ENCODE measurements at places on chromosomes 12 and 14.
A peak's percentile ranks its signal among the peaks of the same experiment; 100 is the strongest.

- DNase-seq = no peak
Observed at GRCh38 chr12:98885778-98886177, 240.7 kb downstream of the APAF1 start.

DNA sequence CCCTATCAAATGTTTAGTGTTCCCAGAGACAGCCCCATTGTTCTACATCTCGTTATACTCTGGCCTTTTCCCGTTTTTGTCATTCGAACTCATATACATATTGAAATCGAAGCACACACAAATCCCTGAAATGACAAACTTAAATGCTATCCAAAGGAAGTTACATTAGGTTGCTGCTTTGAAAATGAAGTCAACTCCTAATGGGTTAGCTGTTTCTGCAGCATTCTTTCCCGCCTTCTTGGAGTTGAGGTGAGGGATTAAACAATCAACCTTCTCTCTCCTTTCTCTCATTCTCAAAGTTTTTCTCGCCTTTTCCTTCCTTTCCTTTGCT lies 642 bp upstream of the PHC1 start:
- DNase-seq = no peak

DNA sequence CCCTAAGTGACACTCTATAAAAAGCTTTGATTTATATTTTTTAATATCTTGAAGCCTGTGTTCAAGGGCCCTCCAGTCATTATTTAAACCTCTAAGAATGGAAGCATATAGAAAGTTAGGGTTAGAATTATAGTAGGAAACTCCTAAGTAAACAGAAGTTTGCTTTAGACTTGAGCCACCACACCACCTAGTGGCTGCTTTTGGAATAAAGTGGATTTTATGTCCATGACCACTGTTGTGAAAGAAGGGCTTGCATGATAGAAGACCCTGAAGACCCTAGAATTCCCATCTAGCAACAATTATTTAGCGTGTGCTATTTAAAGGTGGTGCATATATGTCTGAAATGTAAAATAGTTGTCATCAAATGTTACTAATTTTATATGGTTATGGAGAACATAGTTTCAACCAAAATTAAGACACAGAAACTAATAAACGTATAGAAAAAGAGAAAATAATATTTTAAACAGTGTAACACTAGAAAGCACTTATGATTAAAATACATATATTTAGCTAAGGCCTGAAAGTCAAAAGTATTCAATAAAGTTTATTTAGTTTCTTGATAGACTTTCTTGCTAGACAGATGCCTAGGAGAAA lies 21.3 kb downstream of the LRRIQ1 start:
- DNase-seq = no peak

DNA sequence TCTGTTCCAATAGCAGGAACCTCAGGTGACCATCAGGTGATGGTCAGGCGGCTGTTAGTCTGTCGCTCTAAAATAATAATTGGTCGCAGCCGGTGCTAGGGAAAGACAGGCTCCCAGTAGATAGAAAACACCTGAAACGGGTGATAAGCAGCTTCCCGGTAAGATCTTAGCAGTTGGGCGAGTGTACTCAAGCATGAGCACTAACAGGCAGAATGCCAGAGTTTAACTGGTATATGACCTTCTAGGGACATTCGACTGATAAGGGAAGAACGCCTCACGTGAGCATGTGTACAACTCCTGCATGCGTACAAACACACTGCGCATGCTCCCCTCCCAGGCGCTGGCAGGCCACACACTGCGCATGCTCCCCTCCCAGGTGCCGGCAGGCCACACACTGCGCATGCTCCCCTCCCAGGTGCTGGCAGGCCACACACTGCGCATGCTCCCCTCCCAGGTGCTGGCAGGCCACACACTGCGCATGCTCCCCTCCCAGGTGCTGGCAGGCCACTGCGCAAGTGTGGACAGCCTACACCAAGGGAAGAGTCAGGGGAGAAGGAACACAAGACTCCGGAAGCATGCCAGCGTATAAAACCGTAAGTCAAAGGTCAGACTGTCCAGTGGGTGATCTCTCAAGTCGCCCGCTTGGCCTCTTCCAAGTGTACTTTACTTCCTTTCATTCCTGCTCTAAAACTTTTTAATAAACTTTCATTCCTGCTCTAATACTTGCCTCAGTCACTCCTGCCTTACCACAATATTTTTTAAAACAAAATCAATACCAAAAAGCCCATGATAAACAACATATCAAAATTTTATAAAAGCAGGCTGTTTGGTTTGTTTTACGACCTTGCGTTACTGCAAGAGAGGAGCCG lies 24.5 kb downstream of the GPRC5D start:
- no peak for DNase-seq

DNA sequence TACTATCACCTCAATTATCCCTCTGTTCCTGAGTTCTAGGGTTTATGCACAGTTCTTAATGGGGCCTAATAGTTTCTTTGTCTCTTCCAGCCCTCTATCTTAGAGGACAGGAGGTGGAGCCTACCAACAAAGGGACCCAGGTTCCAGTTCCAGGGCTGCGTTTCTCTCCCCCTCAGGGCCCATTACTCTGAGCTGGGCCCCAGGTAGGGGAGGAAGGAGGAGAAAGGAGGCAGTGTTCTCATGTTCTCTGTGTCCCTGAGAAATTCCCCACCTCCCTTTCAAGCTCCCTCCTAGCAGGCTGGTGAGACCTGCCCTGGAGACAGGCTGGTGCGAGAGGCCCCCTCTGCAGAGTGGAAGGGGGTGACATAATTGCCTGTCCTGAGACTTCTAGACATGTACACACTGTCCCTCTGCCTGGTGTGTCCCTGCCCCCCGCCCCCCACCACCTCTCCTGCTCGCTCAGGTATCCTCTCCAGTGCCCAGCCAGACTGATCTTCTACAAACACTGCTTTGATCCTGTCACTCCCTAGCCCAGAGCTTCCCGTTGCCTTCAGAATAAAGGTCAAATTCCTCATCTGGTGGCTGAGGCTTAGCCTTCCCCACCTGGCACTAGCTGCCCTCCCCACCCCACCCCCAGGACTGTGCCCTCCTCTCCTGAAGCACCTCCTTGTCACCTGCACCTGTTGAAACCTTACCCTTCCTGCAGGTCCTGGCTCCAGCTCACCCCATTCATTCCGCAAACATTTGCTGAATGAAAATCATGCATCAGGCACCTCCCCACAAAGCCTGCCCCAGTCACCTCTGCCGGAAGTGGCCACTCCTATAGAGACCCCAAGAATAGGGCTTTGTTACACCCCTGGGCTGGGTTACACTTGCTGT lies 21.1 kb upstream of the KRT8 start:
- no peak for DNase-seq

GRCh38 chr12:14554281-14555007 lies 13.2 kb downstream of the PLBD1 start:
- no peak for DNase-seq

GRCh38 chr14:62778310-62778709 lies 266.9 kb downstream of the KCNH5 start:
- DNase-seq = no peak

GRCh38 chr12:49187184-49187583 lies 1.7 kb downstream of the TUBA1A start:
- DNase-seq = no peak

DNA sequence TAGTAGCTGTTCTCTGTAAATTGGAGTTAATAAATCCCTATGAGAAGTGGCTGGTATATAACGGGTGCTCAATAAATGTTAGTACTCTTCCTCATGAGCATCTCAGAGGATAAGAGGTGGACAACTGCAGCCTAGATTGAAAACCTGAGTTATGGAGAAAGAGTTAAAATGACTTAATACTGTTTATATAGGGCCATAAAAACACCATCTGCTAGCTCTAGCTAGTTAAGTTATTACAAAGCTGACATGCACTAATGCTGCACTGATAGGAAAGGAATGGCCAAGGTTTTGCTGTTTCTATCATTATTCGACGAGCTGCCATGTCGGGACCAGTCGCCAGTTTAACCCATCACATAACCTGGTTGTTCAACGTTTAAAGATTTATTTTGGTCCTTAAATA lies 72.0 kb upstream of the SEL1L start:
- DNase-seq = no peak

- DNase-seq = no peak
Observed at GRCh38 chr12:56141946-56142784, 10.2 kb upstream of the MYL6B start.

GRCh38 chr14:104730487-104730886 lies 6.5 kb downstream of the ADSS1 start:
- DNase-seq = no peak

GRCh38 chr14:39467889-39468524 lies 35.8 kb upstream of the FBXO33 start:
- no peak for DNase-seq

DNA sequence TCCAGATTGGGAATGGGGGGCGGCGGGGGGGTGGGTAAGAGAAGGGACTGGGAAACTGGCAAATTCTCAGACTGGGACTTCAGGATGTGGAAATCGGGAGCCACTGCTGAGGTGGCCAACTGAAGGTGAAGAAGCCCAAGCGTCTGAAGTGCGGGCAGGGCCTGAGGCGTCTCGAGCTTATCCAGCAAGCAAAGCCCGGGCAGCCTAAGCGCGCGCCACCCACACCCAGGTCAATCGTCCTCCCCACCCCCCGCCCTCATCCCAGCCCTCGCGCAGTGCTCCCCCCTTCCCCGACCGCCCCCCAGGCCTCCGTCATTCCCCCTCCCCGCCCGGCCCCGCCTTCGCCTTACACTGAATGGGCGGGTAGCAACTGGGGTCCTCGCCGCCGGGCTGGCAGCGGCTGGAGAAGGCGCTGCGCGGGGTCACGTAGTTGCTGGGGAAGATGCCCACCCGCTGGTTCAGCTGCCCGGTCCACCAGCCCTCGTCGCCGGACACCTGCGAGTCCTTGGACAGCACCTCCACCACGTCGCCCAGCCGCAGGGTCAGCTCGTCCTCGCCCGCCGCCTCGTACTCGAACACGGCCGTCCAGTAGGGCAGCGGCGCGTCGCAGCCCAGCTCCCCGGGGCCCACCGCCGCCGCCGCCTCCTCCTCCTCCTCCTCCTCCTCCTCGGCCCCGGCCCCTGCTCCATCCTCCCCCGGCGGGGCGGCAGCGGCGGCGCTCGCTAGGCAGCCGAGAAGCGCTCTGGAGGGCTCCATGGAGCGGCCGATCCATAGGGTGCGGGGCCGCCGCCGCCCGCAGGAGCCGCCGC lies 693 bp downstream of the MAP3K9 start:
- DNase-seq = peak; percentile 23

- no peak for DNase-seq
Observed at GRCh38 chr12:19200261-19200660, 70.7 kb downstream of the PLEKHA5 start.

DNA sequence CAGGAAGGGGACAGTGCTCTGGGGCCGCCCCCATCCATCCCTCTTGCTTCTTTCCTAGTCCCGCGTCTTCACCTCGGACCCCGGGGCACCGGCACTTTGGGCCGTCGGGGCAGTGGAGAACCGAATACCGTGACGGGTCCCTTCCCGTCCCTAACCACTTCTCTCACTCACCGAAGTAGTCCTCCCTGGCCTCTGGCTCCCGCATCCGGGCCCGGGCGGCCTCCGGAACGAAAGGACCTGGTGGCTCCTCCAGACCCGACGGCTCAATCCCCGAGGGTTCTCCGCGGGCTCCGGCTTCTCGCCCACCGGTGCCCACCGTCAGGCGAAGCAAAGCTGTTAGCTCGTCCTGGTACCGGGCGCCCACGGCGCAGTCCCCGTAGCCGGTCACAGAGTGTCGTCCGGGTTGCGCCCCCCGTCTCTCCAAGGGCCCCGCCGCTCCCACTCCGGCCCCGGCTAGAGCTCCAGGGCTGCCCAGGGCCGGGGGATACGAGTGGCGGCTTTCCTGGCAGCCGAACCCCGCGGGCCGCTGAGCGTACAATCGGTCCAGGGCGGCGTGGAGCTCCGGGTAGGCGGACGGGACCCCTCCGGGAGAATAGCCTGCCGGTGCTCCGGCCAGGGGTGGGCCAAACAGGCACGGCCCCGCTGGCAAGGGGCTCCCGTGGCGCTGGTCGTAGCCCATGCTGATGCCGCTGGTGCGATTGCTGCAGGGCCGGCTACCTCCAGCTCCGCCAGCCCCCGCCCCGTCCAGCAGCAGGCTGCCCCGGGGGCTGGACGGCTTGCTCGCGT lies 1.1 kb downstream of the AJUBA start:
- DNase-seq = no peak

DNA sequence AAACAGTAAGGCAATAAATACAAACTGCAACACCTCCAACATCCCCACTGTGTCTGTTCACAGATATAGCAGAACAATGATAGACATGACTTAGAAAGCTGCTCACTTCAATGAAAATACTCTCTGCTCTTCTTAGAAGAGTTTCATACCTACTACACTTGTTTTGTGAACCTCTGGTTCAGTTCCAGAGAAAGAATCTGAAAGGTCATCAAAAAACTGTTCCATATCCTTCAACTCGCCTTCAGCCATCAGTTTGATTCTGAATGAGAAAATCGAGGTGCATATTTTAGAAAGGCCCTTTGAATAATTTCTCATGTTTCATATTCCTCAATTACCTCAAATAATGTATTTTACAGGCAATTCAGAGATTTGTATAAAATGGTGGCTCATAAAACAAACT lies 5.5 kb downstream of the ANAPC5 start:
- DNase-seq = no peak

GRCh38 chr12:88300931-88301330 lies 158.8 kb downstream of the TMTC3 start:
- no peak for DNase-seq

- no peak for DNase-seq
Observed at GRCh38 chr12:42868291-42868690, 278.7 kb upstream of the PRICKLE1 start.

GRCh38 chr12:30357766-30358490 lies 337.7 kb downstream of the IPO8 start:
- no peak for DNase-seq

- no peak for DNase-seq
Observed at GRCh38 chr12:42589465-42590329, at the start of gene PRICKLE1. PRICKLE1 (minus strand) TSS chr12:42589746; CDS start chr12:42472516, 117,230 bp downstream.

Data from activated T-helper 9 cell treated with anti-CD3 and anti-CD28 coated beads, Interleukin-2, amount 50 U/mL, for 16 hours (primary cell).